Stimulated activated CD4-positive, alpha-beta T cell treated with anti-CD3 and anti-CD28 coated beads, TNF-alpha, amount 100 ng/mL, for 4 hours (primary cell): ENCODE measurements at places on chromosomes 2 and 18.

- no peak for DNase-seq
These were observed 327.6 kb downstream of the DCC start for GRCh38 chr18:52667463-52668065.

DNA sequence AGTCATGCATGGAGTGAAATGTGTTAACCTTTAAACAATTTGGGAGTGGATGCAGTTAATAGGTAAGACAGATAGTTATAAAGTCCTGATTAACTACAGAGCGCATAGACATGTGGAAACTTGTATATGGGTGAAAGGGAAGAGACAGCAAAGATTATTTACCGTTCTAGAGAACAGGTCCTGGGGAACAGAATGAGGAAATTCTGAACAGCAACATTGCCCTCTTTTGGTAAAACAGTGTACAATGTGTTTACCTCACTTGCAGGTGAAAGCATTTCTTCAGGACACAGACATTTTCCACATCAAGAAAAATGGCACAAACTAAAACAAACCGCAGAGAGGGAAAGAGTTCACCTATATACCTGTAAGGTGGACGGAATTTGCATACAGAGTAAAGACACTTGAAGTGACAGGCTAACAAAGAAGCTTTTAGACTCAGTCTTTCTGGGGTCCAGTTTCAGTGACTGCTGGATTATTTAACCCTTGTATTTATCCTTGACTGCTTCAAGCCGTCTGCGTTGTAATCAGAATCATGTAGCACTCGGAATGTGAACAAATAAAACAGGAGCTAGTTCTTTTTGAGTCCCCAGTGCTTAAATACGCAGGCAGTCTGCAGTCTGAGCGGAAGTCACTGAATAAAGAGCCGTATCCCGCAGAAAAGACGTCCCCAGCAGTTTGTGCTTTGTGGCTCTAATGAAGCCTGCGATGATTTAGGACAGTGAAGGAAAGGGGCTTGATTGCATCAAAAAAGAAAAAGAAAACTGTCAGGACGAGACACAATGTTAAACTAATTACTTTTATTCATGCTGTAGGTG is 364.8 kb upstream of the GALNT5 start:
- DNase-seq = no peak

DNA sequence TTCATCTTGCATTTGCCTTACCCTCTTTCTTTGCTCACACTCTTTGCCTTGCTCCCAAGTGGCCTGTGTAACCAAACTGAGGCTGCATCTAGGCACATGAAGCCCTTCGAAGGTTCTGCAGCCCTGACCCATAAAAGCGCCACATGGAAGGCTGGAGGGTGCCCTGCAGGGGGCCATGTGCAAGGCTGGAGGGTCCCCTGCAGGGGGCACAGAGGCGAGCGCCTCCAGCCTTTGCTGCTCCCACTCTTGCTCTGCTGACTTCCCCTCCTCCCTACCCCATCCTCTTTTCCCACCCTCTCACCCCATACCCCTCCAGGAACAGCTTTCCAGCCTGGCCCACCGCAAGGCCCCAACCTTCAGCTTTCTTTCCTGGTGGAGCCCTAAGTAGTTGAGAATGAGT is 317.3 kb downstream of the CELF4 start:
- no peak for DNase-seq

GRCh38 chr2:195307751-195308150 is 349.3 kb upstream of the SLC39A10 start:
- DNase-seq = no peak

DNA sequence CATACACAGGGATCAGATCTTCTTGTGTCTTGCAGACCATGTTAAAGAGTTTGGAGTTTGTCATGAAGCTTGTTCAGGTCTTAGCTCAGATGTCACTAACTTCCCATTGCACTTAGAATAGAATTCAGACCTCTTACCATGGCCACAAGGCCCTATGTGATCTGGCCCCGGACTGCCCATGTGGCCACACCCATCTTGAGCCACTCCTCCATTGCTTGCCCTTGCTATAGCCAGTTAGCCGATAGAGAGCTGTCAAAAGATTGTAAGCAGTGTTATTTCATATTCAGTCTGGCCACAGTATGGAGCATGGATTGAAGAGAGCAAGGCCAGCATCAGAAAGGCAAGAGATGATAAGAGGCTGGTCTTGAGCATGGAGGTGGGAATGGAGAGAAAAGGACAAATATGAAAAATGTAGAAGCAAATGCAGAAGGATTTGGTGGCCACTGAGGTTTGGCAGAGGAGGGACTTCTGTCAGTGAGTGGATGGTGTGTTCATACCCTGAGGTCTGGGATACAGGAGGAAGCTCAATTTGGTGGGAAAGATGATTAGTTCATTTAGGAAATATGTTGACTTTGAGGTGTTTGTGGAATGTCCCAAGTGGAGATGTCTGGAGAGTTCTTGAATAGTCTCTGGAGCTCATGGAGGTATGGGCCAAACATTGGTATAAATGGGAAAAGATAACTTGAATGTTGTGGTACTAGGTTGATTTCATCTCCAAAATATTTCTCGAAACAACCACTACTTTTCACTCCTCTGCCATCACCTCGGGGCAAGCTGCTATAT is 10.6 kb downstream of the DGUOK start:
- no peak for DNase-seq

GRCh38 chr18:65017372-65017760 is 733.4 kb upstream of the CDH7 start:
- no peak for DNase-seq

DNA sequence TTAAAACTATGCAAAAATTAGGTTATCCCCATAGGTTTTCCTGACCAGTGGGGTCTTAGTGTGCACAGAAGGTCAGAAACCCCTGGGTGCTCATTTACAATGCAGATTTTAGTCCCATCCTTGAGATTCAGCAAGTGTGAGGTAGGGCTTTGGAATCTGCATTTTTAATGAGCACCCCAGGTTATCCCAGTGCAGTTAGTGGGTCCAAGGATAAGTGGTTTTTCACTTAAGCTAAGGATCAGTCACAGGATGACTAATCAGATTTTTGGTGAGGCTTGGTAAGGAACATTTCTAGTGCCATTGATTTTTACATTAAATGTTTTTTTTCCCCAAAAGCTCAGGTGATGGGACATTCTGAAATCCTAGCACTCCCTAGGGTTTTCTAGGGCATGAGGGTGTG is 50.7 kb upstream of the MGAT5 start:
- no peak for DNase-seq

DNA sequence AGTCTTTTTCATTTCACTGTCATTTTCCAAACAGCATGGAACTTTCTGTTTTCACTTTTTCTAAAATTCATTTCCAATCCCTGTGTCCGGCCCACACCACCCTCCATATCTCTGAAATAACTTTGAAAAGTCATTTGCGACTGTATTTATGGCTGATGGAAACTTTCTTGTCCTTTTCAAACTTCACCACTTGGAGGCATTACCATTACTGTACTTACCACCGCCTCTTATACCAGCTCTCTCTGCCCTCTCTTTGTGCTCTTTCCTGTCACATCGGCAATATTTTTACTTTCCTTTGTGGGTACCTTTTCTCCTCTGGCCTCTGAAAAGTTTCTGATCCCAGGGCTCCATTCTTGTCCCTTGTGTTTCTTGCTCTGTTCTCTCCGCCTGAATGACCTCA is 39.5 kb upstream of the IL1RL1 start:
- DNase-seq = no peak

GRCh38 chr2:184041077-184041476 is 557.3 kb upstream of the ZNF804A start:
- DNase-seq = no peak

GRCh38 chr2:58508006-58508405 is 266.9 kb upstream of the FANCL start:
- DNase-seq = no peak
